ENCODE measurements at places on chromosomes 3 and 15.

- no peak for DNase-seq
Measured at GRCh38 chr3:102099913-102100312, 250.6 kb downstream of the NFKBIZ start.

DNA sequence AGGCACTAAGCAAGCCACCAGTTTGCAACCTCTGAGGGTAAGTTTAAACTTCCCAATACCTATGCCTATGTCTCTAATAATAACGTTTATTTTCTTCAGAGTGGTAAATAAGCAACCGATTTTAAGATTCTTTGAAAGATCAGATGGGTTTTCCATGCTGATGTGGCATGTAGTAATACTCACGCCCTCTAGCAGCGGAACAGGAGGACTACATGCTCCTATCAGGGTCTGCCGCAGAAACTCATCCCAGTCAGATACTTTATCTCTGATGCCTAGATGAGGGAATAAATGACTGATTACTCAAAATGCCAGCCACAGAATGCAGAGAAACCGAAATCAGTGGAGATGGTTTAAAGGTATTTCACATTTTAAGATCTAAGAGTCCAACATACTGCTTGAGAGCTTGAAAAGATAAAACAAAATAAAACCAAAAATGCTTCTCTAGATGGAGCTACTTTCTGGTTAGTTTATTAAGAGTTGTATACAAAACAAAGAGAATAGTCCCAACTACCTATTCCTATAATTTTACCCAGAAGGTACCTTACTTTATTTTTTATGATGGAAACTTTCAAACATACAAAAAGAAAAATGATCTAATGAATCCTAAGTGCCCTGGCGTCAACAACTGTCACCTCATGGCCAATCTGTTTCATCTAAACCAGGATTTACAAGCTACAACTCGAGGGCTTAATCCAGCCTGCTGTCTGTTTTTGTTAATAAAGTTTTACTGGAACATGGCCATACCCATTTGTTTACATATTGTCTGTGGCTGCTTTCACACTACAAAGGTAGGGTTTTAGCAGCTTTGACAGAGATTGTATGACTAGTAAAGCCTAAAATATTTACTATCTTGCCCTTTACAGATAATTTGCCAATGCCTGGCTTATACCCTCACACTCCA is 37.5 kb upstream of the STIMATE start:
- no peak for DNase-seq

GRCh38 chr3:32177702-32178198 is 60.7 kb upstream of the CMTM8 start:
- no peak for DNase-seq

DNA sequence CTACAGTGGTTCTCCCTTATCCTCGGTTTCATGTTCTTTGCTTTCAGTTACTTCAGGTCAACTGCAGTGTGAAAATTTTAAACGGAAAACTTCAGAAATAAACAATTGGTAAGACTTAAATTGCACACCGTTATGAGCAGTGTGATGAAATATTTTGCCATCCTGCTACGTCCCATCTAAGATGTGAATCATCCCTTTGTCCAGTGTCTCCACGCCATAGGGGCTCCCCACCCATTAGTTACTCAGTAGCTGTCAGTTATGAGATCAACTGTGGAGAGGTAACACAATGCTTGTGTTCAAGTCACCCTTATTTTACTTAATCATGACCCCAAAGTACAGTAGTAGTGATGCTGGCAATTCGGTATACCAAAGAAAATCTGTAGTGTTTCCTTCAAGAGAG is 47.4 kb downstream of the TJP1 start:
- no peak for DNase-seq

GRCh38 chr3:188539631-188540194 is 385.8 kb downstream of the LPP start:
- no peak for DNase-seq

DNA sequence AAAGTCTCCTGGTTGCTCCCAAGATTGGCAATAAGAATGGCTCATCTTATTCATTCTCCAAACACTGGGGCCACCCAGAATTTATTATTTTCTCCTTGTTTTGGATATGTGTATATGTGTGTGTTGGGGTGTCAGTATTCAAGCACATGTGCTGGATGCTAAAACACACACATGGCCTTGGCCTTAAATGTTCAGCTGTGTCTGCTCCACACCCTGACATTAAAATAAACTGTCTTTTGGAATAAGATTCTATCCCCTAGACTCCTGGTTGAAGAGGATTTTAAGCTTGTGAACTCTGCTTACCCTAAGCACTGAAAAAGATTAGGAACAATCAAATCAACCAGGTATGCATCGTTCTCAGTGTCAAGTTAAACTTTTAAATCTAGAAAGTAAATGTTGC is 382.9 kb upstream of the MCTP2 start:
- DNase-seq: no peak

DNA sequence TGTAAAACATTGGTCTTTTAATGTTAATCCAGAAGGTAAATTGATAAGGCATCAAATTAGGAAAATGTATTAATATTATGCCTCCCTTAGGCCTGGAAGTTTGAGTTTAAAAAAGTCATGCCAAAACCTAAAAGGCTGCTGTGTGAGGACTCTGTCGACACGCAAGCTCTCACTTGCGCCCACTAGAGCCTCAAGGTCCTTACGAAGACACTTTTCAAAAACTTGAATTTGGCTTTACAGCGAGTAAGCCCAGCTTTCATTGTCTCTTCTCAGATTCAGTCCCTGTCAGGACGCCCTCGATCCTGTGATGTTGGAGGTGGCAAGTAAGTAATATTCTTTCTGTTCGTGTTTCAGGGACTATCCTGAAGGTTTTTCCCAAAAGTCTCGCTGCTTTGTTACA is 89.7 kb downstream of the CRTC3 start:
- no peak for DNase-seq

DNA sequence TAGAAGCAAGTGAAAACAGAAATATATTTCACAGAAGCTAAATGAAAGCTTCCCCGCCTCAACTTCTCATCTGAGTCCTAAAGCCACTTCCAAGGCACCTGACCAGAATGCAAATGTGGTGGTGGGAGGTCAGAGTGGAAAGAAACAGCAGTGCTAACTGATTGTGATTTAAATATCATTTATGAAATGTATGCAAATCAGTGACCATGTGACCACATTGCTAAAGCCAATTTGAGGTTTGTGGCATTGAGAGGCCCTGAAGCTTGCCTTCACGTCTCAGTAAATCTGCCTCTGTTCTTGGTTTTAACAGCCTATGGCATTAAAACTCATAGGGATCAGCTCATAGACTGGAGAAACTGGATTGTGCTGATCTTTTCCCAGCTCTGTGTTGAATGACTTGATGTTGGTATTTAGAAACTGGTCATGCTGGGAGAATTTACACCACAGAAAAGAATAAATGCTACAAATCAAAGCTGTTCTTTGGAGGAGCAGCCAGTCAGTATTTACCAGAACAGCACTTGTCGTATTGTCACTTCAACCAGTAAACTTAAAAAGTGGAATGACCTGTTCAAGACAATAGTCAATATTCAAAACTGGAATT is 481.4 kb upstream of the ALCAM start:
- DNase-seq: no peak

- DNase-seq: peak; percentile 46
Measured at GRCh38 chr3:51371943-51372557, 13.0 kb upstream of the MANF start.

- DNase-seq: no peak
Measured at GRCh38 chr15:66298803-66299251, 5.5 kb downstream of the DIS3L start.

- DNase-seq: no peak
Measured at GRCh38 chr3:101685870-101686307, 629 bp downstream of the RPL24 start.
